GM23338 (cell line): ENCODE measurements at places on chromosomes 4 and X. TPM values are rescaled to one million over a fixed set of nuclear protein-coding genes. Genes with fewer than 3 reads are reported as not detected.

The UXT gene
- total RNA-seq: 58.4 and 64.5 TPM in 2 replicates

The SPATA4 gene
- not detected in 2 replicates for total RNA-seq

The PHEX gene
- 0.21 TPM in 1 of 2 replicates, not detected in the other for total RNA-seq

The GASK1B gene
- total RNA-seq: not detected in 2 replicates

- DNase-seq: no peak
- H3K36me3 ChIP-seq: no peaks in the 10 kb centered on the region
- no peaks in the 10 kb centered on the region for H3K27me3 ChIP-seq
- no peak overlapping the region for H3K4me3 ChIP-seq
- peaks cover 6% of the 10 kb centered on the region; the same call in 1 of the 2 replicates for H3K4me1 ChIP-seq
Measured at GRCh38 chrX:100494646-100495370, 84.7 kb upstream of the PCDH19 start.

GRCh38 chrX:69564665-69565064 is 51.2 kb upstream of the EDA start:
- 0 out of 2 replicates have a peak overlapping the region, but pooled peaks have one; percentile 55 for H3K27ac ChIP-seq
- H3K36me3 ChIP-seq: no peaks in the 10 kb centered on the region
- no peaks in the 10 kb centered on the region for H3K27me3 ChIP-seq
- peak; percentile 2 for DNase-seq
